ENCODE measurements at places on chromosomes 1 and 21. TPM values are rescaled to one million over a fixed set of nuclear protein-coding genes. Genes with fewer than 3 reads are reported as not detected.

Gene LACTBL1
- not detected for total RNA-seq

Gene CNR2
- 0.35 TPM for total RNA-seq

Gene LYPD8
- total RNA-seq = not detected

Gene PAX7
- not detected for total RNA-seq
